ENCODE measurements at places on chromosomes 7 and 10.

DNA sequence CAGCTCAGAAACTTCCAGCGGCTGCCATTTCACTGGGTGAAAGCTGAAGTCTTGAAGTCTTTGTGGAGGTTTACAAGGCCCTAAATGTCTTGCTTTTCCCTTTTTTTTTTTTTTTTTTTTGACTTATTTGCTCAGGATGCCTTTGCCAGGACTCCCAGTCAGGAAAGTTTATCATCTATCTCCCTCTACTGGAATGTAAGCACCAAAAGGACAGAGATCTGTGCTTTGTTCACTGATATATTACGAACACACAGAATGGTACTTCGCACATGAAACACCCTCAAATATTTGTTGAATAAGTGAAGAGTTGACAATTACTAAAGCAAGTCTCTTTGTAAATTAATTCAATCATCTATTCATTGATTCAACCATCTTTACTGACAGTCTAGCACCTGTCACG is 23.2 kb downstream of the ABCB4 start:
- DNase-seq, result no peak

DNA sequence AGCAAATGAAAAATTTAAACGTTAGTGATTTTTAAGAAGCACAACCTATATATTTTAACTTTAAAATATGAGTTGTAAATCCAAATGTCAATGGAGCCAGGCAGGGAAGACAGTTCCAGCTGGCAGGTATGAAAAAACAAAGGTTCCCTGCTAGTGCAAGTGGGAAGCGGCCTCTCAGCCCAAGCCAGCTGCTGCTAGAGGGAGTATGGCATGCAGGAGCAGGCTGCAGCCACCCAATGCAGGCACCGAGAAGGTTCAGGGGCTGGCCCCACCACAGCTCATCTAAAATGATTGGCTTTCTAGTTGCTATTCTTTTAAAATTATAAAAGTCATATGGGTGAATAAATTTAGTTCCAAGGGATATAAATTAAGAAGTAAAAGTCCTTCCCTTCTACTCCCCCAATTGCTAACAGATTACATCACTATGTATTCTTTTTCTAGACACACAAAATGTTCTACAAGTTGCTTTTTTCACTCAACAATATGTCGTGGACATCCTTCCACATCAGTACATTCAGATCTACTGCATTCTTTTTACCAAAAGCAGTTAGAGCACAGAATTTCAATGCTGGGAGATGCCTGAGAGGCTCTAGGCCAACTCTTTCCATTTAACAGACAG is 69.3 kb downstream of the SGMS1 start:
- DNase-seq, result no peak

DNA sequence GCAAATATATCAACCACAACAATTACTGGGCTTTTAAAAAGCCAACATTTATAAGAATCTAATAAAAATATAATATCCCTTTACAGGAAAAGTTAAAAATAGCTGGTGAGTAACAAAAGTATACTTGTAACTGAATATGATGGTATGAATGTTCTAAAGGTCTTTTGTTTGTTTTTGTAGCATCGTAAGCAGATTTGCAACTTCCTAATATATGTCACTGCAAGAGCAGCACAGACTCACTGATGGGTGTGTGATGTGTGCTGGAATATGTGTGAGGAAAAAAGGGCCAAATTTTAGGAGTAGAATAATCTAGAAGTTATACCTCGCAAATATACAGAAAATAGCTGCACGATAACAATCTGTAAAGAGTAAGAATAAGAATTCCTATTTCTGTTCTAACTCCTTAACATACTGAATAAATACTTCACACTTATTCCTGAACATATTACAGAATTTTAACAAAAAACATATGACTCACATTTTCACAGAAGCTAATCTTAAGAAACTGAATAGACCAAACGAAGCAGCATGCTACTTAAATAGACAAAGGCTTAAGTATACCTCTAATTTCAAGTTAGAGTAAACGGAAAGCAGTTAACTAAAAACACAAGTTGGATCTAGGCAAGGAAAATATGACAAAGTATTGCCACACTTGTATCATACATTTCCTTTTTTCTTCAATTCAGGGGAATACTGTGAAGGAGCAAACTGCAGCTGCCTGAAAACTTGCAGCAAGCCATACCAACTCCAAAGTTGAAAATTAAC is 9.6 kb downstream of the ETV1 start:
- no peak for DNase-seq

GRCh38 chr10:80466724-80467326 is 12.7 kb downstream of the TSPAN14 start:
- DNase-seq, result no peak

- no peak for DNase-seq
Measured at GRCh38 chr10:73407495-73407894, 6.4 kb downstream of the ANXA7 start.

- DNase-seq, result no peak
Measured at GRCh38 chr10:760622-761021, 71.2 kb upstream of the DIP2C start.

DNA sequence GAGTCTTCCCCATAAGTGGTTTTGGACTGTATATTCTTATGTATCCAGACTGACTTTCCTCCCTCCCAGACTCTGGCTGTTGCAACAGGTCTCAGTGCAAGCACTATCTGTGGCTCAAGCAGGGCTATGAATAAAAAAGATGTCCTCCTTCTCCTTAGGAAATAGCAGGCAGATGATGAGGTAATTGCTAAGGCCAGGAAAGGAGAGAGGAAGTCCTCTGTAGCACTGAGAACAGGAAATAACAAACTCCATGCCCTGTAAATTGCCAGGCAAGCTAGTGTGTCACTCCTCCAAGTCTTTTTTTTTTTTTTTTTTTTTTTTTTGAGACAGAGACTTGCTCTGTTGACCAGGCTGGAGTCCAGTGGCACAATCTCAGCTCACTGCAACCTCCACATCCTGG is 900.1 kb downstream of the TYW1 start:
- DNase-seq, result no peak

DNA sequence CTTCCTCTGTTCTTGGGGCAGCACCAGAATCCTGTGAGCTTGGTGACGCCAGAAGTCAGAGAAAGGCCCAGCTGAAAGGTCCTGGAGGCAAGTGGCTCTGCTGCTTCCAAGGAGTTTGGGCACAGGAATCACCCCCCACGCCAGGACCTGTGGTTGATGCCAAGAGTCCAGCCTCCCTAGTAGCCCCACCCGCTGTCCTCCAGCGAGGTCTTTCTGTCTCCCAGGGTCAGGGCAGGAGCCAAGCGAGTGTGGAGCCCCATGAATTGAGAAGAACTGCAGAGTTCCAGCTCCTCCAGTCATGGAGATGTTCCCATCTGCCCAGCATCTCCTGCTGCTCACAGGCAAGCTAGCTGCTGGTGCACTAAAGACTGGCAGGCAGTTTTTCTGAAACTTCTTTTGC is 631.7 kb upstream of the MGMT start:
- DNase-seq, result no peak

DNA sequence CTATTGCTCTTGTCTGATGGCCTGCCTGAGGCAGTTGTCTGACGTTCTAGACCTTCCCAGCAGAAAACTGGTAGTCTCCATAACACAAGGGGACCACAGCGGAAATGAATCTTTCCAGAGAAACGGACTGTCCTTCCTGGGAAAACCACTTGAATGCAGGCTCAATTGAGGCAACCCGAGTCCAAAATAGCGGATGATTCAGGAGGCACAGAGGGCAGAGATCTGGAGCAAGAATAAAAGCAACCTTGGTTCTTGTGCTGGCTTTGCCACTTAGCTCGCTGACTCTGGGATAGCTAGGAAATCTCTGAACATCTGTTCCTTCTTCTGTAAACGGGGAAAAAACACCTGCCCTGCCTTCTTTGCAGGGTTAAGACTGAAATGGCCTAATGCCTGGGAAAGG is 178.8 kb downstream of the NEURL1 start:
- no peak for DNase-seq

DNA sequence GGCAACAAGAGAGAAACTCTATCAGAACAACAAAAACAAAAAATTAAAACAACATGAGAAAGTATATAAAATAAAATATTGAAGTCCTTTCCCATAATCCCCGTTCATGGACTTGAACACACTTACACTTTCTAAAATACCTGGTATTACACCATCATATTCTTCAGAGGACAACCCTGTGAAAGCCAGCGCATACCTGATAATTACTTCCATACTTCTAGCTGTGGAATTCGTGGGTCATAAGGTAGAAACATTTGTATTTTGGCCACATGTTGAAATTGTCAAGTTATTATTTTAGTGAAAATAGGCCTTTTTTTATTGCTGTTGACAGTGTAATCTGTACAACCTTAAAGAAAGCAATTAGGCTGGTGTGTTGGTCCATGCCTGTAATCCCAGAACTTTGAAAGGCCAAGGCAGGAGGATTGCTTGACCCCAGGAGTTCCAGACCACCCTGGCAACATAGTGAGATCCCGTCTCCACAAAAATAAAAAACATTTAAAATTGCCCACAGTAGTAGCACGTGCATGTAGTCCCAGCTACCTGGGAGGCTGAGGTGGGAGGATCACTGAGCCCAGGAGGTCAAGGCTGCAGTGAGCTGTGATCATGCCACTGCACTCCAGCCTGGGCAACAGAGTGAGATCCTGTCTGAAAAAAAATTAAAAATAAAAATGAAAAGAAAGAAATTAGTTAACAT is 5.1 kb upstream of the PCGF6 start:
- DNase-seq, result no peak

GRCh38 chr10:72108830-72109635 is 20.7 kb upstream of the SPOCK2 start:
- no peak for DNase-seq

DNA sequence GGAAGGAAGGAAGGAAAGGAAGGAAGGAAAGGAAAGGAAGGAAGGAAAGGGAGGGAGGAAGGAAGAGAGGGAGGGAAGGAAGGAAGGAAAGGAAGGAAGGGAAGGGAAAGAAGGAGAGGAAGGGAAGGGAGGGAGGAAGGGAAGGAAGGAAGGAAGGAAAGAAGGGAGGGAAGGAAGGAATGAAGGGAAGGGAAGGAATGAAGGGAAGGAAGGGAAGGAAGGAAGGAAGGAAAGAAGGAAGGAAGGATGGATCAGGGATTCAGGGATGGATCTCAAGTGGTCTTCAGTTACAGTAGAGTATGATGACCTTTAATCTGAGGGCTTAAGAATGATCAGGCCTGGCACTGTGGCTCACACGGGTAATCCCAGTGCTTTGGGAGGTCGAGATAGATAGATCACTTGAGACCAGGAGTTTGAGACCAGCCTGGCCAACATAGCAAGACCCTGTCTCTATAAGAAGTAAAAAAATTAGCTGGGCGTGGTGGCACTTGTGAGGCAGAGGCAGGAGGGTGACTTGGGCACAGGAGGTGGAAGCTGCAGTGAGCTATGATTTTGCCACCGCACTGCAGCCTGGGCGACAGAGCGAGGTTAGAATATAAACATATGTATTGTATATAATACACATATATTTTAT is 760 bp upstream of the FOXK1 start:
- no peak for DNase-seq

DNA sequence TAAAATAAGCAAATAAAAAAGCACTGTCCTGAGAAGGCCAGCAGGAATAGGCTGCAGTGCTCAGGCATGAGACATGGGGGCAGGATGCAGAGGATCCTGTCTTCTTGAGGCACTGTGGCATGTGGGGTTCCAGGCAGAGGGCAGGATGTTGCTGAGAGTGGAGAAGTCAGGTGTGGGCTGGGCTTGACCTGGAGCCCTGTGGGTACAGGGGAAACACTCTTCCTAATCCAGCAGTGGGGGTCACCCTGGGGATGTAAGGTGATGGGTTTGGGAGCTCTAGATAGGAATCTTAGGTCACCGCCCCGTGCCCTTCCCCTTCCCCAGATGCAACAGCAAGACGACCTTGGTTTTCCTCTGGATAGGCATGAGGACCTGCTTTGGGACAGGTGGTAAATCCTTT is 13.6 kb downstream of the SUMF2 start:
- no peak for DNase-seq

DNA sequence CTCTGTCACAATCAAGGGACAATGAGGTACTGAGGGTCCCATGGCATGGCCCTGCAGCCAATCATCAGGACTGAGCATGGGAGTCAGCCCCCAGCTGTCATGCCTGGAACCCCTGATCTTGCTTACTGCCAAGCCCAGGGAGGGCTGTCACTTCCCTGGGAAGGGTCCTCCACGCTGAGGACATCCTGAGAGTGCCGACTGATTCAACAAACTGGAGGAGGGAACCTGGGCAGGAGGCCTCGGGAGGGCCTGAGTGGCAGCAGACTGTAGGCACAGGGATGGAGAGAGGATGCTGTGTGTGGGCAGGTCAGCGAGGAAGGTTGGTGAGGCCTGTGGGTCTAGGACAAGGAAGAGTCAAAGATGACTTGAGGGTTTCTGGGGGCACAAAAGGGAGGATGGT is 154.3 kb downstream of the ZNF248 start:
- DNase-seq, result no peak

All from activated CD4-positive, alpha-beta T cell treated with anti-CD3 and anti-CD28 coated beads, Interleukin-10, Interleukin-2, amounts not matched to agents 100 ng/mL and 50 ng/mL, durations not matched to agents 16 hours and 8 hours (primary cell).